Fibroblast of the conjunctiva (primary cell): ENCODE measurements at places on chromosomes 3 and 15.

- no peak for DNase-seq
Measured at GRCh38 chr15:48774484-48774883, 36.4 kb downstream of the CEP152 start.

- no peak for DNase-seq
Measured at GRCh38 chr3:59442046-59442445, 392.2 kb upstream of the CFAP20DC start.

GRCh38 chr3:73520931-73521461 lies 103.7 kb downstream of the PDZRN3 start:
- peak; percentile 65 for DNase-seq

DNA sequence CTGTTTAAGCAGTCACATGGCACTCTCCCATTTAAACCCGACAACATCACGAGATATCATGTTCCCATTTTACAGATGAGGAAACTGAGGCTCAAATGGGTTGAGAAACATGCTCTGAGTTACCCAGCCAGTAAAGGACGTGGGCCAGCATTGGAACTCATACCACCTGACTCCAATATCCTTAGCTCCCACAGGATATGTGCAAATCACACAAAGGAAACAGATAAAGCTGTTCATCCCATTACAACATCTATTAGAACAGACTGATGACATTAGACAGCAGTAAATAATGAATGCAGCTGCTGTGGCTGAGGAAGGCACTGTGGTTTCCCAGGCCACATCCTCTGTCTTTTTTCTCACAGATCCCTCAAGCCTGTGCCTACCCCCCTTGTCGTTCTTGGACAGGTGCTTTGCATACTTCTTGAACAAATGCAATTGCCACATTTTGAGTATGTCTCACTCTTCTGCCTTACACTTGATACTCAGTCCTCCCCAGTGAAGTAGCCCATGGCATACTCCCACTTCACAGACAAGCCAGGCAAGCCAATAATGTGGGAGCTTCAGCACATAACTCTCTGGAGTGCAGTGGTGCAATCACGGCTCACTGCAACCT lies 17.7 kb downstream of the FRMD4B start:
- DNase-seq = no peak

DNA sequence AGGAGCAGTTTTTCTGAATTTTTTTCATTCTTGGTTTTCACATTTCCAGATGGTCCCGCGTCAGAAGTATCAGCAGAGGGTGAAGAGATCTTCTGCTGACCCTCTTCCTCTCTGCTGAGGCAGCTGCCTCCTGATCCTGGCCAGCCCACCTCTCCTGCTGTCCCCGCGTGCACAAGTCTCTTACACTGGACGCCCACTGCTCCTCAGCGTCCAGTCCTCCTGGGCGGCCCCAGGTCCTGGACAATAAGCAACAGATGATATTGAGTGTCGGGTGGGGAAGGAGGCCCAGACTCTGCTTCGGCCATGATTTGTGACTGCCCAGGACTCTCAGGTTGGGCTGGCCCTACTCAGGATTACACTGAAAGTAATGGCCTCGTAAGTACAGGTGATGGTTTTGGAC lies 50.1 kb downstream of the KLHL25 start:
- DNase-seq = no peak

- DNase-seq = peak; percentile 75
Measured at GRCh38 chr15:39407116-39407515, 173.8 kb upstream of the THBS1 start.

- DNase-seq = no peak
Measured at GRCh38 chr3:112561484-112561733, 353 bp downstream of the ATG3 start.

GRCh38 chr15:69807721-69808120 lies 290.0 kb downstream of the TLE3 start:
- DNase-seq = no peak

- DNase-seq = no peak
Measured at GRCh38 chr3:156983559-156983958, 157.4 kb downstream of the LEKR1 start.
